ENCODE measurements at places on chromosomes 2 and 18. TPM values are rescaled to one million over a fixed set of nuclear protein-coding genes. Genes with fewer than 3 reads are reported as not detected.

DNA sequence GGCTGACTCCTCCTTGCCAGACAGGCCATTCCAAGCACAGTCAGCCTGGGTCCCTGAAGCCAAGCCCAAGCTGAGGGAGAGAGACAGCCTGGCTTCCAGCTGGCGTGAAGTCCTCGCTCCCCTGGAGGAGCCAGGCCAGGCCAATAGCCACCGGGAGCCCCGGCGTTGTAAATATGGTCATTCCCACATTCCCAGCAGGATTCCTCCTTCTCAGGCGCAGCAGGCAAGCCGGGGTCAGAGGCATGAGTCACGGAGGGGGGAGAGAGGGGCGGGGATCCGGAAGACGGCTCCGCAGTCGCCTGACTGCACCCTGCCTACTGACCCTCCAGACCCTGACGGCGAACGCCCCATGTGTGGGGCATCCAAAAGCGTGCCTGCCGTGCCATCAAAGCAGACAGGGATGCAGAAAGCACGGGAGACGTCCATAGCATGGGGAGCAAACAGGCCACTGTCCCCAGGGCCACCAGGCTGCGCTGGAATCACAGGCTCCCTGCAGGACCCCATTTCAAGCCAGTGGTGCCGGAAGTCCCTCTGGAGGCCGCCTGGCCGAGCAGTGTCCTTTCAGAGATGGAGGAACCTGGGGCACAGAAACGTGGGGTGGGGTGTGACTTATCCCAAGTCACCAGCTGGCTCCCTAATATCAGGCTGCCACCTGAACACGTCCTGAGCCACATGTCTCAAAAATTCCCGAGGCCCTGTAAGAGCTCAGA is 48.2 kb downstream of the TWIST2 start:
- DNase-seq = no peak

DNA sequence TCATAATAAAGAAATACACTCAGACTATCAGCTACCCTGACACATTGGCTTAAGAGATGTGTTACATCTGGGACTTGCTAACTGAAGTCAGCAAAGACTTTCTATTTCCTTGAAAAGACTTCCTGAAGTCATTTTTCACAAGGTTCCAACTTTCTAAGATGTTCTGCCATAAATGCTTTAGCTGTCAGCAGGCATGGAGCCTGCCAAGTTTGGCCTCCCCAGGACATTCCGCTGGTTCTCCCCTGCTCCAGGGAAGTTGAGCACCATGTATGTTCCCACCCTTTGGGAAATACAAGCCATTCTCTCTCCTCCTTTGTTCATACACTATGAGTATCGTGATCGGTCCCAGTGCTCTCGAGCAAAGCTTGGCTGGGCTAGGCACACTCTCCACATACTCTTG is 202.7 kb upstream of the CCDC68 start:
- DNase-seq = no peak

- DNase-seq = no peak
These were observed 117.1 kb downstream of the ZFP36L2 start for GRCh38 chr2:43109261-43109743.

Gene PIEZO2
- not detected for total RNA-seq

GRCh38 chr2:231688719-231689118 is 19.6 kb upstream of the PTMA start:
- DNase-seq = no peak

Gene ERMN
- total RNA-seq = 14.0 TPM

GRCh38 chr2:118016911-118017310 is 3.0 kb upstream of the CCDC93 start:
- no peak for DNase-seq
